Nucleus accumbens (tissue), 56 donors: ENCODE measurements at places on chromosomes 7 and 10.

DNA sequence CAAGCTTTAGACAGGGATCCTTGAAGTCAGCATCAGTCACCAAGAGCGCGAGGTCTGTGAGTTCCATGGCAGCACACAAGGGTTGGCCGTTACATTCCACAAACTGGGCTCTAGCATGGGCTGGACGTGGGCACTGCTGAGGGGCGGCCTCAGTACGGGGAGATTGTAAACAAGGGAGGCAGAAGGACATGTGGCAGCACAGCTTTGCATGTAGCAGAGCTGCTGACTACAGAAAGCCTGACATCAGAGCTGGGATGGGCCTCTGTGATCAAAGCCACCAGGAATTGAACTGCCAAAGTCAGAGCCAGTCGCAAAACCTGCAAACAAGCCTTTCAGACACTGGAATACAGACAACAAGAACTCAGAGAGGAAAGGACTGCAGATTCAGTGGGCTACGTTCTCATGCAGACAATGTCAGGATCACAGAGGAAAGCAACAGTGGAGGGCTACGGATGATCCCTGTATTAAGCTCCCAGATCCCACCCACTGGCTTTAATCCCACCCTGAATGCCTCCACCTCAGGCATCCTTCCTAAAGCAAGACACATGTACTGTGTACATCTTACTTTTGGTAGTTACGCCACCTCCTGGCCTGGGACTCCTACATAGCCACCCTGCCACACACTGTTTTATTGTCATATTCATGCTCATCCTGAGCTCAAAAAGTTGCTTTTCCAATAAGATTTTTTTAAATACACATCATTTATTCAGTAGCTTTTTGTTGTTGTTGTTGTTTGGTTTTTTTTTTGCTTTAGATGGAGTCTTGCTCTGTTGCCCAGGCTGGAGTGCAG lies 291.1 kb upstream of the IMMP2L start:
- DNase-seq, result no peak

- no peak for DNase-seq
Measured at GRCh38 chr7:121544726-121545125, 148.6 kb upstream of the FAM3C start.

GRCh38 chr10:97184971-97185325 lies 811 bp downstream of the SLIT1 start:
- no peak for DNase-seq

DNA sequence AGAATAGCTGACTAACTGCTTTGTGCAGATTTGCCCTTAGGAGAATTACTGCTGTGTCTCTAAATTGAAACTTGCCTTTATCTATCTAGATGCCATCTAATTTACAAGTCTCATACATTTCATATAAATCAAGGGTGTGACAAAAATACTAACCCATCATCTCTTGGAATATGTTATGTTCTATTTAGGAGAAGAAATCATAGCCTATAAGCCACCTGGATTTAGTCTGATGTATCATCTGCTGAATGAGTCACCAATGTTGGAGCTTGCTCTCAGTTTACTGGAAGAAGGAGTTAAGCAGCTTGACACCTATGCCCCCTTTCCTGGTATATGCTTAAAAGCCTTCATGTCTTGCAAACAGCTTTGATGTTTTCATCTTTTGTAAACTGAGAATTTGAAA lies 43.5 kb downstream of the NUP205 start:
- no peak for DNase-seq

DNA sequence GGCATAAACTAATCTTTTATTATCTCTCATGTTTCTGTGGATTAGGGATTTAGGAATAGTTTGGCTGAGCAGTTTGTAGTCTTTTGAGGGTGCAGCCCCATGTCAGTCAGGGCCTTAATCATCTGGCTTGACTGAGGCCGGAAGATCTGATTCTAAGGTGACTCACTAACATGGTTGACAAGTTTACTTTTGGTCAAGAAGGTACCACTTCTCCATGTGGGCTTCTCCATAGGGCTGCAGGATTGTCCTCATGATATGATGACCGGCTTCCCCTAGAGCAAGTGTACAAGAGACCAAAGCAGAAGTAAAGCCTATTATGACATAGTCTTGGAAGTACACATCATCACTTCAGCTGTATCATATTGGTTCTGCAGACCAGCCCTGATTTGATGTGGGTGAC lies 45.9 kb upstream of the OIT3 start:
- DNase-seq, result no peak

- DNase-seq, result no peak
Measured at GRCh38 chr7:452791-453455, 66.7 kb downstream of the PDGFA start.

- DNase-seq, result no peak
Measured at GRCh38 chr7:40572810-40573465, 438.1 kb downstream of the SUGCT start.

DNA sequence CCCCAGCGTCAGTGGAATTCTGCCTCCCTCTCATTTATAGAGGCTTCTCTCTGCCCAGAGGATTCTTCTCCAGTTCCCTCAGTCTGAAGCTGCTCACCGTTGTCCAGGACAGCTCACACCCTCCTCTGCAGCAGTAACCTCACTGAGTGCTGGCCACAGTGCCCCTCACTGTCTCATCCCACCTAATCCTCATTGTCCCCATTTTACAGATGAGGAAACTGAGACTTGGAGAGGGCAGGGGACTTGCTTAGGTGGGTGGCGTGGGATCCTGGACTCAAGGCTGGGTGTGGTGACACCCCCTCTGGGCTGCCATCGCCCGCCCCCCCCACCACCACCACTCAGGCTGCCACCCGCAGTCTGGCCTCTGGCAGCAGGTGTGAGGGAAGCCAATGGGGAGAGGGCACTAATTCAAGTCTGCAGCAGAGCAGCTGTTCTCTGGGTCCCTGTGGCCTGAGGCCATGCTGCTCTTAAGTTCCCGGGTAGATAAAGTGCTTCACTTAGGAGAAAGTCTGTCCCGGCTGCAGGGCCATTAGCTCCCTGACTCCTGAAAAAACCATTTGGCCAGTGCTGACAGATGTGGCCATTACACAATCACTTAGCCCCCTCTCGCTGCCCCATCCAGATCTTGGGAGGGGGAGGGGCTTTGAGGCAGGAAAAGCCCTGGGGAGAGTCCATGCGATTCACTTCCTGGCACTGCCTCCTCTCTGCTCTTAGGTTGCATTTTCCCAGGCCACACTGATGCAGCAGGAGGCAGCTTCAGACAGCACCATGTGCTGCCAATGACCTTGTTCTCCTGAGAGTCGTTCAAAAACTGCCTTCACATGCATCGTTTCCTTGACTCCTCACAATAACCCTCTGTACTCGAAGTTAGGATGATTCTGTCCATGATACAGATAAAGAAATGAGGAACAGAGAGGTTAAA lies 36.3 kb downstream of the DRGX start:
- DNase-seq, result no peak

DNA sequence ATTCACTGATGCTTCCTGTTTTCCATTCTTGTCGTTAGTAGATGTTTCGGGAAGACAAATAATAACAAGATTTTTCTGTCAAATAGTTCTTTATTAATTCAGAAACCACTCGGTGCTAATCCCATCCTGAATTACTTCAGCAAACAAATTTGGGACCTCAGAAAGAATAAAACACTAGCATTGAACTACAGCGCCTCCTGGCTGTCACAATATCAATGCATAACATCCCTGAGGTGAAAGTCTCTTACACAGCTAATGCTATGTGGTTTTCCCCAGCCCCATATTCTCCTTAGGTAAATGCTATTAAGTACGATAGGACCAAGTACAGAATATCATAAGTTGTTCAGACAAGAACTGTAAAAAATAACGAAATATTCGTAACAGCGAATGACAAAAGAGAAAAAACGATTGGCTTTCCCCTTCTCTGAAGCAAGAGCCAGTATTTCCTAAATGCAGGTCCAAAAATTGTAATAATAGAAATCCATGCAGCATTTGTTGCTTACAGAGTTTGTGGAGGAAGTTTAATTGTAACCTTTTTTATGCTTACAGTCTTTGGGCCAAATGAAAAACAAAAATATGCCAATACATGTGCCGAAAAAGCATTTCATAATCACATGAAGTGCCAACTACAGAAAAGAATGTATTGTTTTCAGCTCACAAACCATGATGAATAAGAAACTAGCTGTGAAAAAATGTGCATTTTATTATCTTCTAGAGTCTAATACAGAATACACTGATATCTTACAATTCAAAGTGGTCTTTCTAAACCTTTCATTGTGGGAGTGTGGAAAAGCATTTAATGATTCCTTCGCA lies 47.3 kb downstream of the MYPN start:
- no peak for DNase-seq

DNA sequence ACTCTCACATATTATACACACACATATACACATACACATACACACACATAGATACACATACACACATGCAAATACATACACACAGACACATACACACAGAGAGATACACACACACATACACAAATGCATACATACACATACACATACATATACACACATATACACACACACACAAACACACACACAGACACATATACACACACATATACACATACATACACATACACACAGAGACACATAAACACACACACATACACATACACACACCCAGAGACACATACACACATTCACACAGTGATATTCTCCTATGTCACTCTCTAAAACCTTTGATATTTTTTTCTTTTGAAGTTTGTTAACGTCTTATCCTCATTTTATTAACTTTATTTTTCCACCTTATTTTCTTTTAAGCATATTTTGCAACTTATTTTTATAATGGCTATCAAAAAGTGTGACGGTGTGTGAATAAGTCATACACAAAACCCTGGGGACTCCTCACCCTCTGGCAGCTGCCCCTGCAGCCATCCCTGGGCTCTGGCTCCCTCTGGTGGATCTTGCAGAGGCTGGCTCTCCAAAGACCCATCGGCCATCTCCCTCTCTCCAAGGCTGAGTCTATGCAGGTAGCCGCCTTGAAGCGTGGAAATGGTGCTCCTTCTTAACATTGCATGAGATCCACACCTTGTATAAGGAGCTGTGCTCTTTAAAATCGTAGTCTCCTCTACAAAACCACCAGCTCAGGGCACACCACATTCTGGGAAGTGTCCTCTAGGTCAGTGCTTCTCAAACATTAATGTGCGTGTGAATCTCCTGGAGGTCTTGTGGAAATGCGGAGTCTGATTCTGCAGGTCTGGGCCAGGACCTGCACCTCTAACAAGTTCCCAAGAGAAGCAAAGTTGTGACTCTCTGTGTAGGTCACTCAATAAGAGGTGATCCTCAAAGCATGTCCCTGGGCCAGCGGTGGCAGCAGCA lies 4.1 kb upstream of the C10orf120 start:
- peak; percentile 57 for DNase-seq

- peak; percentile 46 for DNase-seq
Measured at GRCh38 chr7:142088022-142088714, 23.4 kb upstream of the MGAM2 start.

DNA sequence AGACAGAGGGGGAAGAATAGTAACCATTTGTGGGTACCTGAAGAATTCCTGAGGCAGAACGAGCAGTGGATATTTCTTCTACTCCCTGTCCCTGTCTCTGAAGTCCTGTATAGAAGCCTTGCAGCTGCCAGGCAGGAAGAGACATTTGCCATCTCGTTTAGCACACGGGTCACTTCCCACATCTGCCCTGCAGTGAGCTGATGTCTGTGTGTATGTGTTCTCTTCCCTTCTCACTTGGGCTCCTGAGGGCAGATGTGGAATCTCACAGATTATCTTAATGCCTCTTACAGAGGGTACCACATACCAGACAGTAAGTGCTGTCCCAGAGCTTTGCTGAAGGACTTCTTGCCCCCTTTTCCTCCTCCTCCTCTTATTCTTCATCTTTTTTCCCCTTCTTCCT lies 14.1 kb upstream of the TRPV6 start:
- no peak for DNase-seq

DNA sequence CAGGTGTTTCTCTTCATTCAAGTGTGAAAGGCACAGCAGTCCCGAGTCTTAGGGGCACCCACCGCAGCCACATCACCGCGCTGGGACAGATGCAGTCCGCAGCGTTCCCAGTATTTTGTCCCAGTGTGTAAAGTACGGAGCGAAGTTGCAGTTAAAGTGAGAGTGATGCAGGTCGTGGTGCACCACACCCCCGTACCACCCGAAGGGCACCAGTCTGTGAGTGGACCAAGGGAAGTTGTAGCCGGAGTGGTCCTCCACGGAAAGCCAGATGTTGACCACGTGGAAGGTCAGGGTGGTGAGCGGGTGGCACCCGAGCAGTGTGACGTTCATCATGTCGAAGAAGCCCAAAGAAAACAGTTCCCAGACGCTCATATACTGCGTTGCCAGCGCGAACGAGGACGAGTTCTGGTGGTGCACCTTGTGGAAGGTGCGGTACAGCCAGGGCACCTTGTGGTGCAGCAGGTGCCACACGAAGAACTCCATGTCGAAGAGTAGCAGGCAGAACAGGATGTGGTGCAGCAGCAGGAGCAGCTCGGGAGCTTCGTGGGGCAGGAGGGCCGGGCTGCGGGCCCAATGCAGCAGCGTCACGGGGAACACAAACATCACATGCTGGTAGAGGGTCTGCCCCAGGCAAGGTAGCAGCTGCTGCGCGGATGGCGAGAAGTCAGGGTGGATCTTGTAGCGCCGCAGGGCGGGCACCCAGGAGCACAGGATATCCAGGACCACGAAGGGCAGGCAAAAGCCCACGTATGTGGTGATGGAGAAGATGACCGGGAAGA lies 526 bp downstream of the CH25H start:
- no peak for DNase-seq

GRCh38 chr10:33900596-33900995 lies 566.1 kb upstream of the NRP1 start:
- no peak for DNase-seq

DNA sequence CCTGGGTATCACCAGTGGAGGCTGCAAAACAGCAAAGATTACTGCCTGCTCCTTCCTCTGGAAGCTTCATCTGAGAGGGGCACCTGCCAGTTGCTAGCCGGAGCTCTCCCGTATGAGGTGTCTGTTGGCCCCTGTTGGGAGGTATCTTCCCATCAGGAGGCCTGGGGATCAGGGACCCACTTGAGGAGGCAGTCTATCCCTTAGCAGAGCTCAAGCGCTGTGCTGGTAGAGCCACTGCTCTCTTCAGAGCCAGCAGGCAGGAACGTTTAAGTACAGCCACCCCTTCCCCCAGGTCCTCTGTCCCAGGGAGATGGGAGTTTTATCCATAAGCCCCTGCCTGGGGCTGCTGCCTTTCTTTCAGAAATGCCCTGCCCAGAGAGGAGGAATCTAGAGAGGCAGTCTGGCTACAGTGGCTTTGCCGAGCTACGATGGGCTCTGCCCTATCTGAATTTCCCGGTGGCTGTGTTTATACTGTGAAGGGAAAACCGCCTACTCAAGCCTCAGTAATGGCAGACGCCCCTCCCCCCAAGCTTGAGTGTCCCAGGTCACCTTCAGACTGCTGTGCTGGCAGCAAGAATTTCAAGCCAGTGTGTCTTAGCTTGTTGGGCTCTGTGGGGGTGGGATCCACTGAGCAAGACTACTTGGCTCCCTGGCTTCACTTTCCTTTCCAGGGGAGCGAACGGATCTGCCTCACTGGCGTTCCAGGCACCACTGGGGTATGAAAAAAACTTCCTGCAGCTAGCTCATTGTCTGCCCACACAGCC lies 19.6 kb downstream of the SEMA3E start:
- DNase-seq, result no peak

- no peak for DNase-seq
Measured at GRCh38 chr10:71281646-71282322, 37.3 kb upstream of the SLC29A3 start.

DNA sequence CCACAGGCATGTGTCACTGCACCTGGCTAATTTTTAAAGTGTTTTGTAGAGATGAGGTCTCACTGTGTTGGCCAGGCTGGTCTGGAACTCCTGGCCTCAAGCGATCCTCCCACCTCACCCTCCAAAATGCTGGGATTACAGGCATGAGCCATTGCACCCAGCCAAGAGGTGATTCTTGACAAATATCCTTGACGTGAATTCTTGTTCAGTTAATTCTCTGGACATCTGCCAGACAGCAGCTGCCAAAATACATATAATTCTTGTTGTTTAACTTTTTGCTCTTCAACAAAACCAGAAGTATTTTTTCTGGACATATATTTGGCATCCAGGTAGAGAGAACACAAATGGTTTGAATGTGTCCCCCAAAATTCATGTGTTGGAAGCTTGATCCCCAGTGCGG lies 3.2 kb downstream of the ACADSB start:
- DNase-seq, result no peak
